ENCODE measurements at places on chromosomes 6 and 20.

GRCh38 chr20:18624948-18625347 lies 37.1 kb downstream of the DTD1 start:
- no peak for DNase-seq

DNA sequence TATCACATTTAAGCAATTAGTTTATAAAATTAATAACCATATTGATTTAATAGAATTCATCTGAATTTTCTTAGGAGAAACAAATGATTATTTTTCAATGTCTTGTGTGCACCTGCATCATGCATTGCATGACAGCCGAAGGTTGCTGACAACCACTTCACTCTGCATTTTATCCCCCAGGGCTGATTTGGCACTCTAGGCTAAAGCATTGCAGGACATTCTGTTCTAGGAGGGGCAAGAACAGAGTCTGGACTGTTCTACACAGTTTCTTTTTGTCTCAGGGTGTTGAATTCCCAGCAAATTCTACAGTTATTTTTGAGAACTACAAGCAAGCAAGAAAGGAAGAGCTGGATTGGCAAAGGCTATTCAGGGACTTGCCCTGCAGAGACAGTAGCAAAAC lies 570.4 kb upstream of the EYS start:
- DNase-seq = no peak

DNA sequence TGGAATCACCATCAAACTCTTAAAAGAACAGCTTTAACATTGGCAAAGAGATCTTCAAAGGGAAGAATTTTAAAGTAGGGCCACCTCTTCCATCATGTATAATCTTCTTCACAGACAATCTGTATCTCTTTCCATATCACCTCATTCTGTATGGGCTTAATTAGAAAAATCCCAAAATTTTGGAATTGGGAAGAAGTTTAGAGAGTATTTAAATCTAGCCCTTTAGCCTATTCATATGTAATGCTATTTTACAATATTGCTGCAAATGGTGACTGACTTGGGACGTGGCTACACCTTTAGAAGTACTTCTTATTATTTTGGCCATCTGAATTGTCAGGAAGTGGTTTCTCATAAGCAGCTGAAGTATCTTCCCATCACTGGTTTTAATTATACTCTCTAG lies 474.3 kb downstream of the RFPL4B start:
- no peak for DNase-seq

GRCh38 chr20:62921119-62921687 lies 5.1 kb downstream of the DIDO1 start:
- peak; percentile 74 for DNase-seq

- no peak for DNase-seq
Measured at GRCh38 chr20:59441860-59442810, 141.7 kb downstream of the EDN3 start.

DNA sequence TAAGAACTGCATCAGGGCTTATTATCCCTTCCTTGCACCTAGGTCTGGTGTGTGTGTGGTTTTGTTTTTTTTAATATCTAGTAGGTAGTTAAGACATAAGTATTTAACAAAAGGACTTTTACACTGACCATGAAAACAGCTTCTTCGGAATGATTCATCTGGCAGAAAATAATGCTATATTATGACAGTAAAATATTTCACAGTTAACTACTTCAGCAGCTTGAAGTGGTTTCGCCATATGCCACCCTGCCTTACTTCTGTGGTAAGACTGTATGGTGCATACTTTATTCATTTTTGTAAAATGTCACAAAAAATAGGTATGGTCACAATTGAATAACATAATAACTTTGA lies 858 bp upstream of the PTPRK start:
- no peak for DNase-seq

DNA sequence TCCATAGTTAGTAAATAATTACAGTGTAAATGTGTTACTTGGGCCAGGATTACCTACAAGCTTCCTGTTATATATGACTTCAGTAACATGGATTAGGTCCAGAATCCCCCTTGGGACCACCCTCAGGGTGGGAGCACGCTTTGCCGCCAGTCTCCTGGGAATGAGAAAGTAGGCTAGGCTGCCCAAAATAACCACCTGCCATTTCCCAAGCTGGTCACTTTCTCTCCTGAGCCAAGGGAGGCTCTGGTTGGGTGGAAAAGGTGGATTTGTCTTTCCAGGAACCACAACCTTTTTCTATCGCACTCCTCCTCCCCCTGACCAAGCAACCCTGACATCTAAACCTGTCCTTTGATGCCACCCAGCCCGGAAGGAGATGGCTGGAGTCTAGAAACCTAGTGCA lies 9.6 kb upstream of the RIMS4 start:
- no peak for DNase-seq

DNA sequence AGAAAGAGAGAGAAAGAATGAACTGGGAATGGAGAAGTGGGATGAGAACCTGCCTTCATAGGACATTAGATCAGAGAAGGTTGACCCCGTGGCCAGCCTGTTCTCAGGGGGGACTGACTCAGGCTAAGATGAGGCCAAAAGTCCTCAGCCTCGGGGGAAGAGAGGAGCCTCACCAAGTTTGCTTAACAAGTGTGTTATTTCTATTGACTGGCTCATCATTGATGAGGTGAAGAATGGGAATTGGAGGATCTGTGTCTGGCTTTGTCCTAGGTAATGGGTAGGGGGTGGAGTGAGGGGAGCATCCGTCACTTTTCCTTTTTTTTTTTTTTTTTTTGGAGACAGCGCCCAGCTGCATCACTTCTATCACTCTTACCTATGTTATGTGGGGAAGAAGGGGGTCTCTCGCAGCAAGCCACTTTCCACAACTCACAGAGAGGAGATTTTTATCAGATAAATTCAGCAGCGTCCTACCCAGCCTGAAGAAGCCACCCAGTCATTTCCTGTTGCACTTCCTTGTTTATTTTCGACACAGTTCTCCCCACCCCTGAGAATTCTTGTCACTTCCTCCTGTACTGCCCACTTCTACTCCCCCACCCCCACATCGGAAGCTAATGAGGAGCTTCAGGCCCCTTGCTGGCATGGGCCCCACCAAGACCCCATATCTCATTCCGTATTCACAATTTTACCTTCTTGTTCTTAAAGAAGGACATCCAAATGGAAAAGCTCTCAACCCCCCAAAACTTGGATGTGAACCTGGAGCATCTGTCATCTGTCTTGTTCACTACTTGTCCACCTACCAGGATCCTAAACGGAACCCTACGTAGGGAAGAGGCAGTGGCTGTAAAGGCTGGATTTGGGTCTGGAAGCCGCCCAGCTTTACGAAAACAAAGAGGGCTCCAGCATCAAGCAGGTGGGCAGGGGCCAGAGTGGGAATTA lies 2.8 kb upstream of the RNASET2 start:
- no peak for DNase-seq

DNA sequence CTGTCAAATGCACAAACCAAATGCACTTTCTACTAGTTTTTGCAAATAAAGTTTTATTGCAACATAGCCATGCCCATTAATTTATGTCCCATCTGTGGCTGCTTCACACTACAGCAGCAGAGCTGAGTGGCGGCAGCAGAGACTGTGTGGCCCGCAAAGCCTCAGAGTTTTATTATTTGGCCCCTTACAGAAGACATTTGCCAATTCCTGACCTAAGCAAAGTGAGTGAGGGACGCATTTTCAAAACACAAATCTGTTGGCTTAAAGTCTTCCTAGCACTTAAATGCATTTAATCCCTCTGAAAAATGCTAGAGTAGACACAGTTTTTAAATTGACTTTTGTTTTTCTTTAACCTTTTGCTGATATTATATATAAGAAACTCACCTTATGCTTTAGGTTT lies 126.4 kb downstream of the PHACTR3 start:
- DNase-seq = no peak

DNA sequence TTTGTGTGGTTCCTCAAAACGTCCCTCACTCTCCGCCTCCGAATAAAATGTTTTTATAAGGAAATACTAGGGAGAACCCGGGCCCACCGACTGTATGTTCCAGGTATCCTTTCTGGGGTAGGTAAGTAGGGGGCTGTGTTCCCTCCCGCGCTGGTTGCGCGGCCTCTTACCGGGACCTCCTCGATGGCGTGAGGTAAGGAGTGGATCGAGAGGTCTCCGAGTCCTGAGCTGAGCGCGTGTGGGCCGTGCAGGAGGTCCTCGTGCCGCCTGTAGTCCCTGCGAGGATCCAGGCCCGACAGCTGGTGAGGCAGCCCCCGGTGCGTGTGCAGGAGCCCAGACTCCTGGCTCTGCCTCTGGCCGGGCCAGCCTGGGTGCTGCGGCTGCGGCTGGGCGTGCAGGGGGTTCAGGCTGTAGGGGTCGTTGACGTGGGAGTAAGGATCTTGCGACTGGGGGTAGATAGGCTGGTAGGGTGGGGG lies 5.1 kb downstream of the TFAP2A start:
- DNase-seq = no peak

- DNase-seq = no peak
Measured at GRCh38 chr20:35363190-35363589, 48.6 kb downstream of the UQCC1 start.

DNA sequence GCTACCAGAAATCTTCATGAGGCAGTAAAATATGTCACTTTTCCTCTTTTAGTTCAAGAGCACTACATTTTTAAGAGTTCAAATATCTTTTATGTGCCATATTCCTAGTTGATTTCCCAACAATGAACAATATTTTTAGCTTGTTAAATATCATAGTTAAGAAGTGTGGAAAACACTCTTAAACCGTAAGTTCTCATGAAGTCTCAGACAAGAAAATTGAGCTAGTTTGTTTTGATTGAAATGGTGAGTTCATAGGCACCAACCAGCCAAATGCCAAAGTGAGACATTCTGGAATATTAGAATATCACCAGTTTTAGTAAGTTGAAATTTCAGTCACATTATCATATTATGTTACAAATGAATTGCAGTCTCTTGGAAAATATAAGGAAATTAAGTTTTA lies 277.2 kb upstream of the HSF2 start:
- no peak for DNase-seq

DNA sequence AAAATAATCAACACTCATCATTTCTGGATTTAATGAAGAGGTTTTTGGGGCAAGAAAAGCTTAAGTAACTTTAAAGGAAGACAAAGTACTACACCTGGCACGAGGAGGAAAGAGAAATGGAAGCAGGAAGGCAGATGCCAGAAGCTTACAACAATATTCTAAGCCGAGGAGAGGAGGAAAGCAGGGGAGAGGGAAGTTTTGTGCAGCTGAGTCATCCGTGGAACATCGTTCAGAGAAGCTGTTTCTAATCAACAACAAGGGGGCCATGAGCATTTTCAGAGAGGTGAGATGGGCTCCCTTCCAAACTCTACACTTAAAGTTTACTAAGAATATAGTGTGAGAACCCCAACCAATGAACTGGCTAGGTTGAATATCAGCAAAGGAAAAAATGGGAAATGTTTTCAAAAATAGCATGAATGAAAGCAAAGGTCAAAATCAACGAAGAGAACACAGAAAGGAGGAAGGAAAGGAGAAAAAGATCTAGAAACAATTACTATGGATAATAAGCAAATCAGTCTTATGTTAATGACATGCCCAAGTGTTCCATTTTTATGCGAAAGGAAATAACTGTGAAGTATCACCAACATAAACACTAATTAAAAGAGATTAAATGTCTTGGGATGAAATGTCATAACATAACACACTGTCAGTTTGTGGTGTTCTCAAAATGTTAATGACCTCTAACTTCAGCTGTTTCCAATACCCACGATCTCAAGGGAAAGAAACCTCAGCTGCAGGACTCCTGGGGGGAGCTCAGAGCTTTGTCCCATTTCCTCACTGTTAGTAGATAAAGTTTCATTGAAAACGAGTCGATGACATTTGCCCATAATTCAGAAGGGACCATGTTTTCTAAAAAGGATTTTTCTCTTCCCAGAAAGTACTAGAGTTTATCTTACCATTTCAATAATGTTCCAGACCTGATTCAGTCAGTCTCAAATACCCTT lies 203.4 kb upstream of the STXBP5 start:
- no peak for DNase-seq

GRCh38 chr6:154071236-154071635 lies 32.2 kb downstream of the OPRM1 start:
- no peak for DNase-seq

DNA sequence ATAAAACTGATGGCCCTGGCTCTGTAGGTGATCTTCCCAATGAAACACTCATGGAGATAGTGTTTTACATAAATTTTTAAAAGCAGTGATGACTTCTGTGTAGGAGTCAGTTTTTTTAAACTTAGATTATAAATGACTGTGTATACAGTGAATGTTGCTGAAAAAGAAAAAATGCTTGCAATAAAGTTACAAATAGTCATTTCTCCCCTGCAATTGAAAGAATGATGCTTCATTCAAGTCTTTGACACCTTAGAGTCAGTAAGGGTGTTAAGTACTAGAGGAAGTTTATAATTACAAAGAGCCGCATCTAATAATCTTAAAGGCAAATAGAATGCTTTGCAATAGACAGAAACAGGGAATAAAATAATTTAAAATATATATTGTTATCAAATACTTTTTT lies 27.6 kb downstream of the ZNF292 start:
- no peak for DNase-seq

All from adrenal gland (tissue), 19 donors.